Activated naive CD8-positive, alpha-beta T cell treated with anti-CD3 and anti-CD28 coated beads, Interleukin-2, amount 10 ng/mL, durations not matched to agents 7 days and 5 days (primary cell): ENCODE measurements at places on chromosomes 13 and 19. TPM values are rescaled to one million over a fixed set of nuclear protein-coding genes. Genes with fewer than 3 reads are reported as not detected.

The MEGF8 gene
- total RNA-seq = 9.3 TPM

DNA sequence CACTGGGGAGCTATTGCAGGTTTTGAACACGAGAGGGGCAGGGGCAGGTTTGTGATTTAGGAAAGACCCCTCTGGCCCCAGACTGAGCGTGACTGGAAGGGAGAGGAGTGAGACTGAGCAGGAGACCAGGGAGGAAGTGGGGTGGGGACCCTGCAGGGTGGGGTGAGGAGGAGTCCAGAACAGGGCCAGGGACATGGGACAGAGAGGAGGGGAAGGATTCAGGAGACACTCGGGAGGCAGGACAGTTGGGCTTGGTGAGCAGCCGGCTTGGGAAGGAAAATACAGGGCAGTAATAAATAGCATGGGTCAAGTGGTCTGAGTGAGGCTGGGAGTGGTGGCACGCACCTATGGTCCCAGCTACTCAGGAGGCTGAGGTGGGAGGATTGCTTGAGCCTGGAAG is 9.4 kb downstream of the FOSB start:
- H3K27ac ChIP-seq = peak overlapping the region; percentile 58
- peak overlapping the region; percentile 68 for H3K4me3 ChIP-seq
- peaks cover 27% of the 10 kb centered on the region for H3K4me1 ChIP-seq
- DNase-seq = no peak
- H3K36me3 ChIP-seq = no peaks in the 10 kb centered on the region
- peaks cover 37% of the 10 kb centered on the region for H3K27me3 ChIP-seq

The FAM83E gene
- total RNA-seq = 3.6 TPM

DNA sequence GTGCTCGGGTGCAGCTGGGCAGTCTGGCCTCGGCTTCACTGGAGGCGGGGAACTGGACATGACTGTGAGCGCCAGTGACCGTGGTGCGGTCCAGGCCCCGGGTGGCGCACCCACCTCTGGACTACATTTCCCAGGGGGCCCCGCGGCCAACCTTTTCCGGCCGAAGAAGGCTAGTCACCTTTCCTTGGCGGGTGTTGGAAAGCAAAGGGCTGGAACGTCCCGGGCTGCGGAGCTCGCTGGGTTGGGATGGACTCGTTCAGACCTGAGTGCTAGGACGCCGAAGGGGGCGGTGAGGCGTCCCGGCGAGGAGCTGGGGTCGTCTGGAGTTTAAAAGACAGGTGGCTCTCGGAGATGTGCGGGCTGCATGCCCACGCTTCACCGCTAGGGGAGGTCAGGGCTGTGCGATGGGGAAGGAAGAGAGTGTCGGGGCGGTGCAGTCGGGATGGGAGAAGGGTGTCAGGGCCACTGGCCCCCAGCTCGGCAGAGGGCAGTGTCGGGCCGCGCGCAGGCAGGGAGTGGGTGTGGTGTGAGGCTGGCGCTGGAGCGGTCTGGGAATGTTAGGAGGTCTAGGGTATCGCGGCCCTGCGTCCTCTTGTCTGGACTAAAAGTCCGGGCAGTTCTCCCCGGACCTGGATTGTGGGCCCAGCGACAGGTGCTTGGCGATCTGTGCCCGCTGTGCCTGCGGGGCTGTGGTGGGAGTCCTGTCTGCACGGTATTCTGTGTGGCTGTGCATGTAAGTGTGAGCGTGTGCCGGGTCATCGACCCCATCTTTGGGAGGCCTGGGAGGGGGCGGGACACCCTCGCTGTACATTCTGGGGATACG is 57.1 kb downstream of the ZNF568 start:
- peak overlapping the region; percentile 92 for H3K27ac ChIP-seq
- H3K4me1 ChIP-seq = peaks cover 11% of the 10 kb centered on the region
- DNase-seq = peak; percentile 83

DNA sequence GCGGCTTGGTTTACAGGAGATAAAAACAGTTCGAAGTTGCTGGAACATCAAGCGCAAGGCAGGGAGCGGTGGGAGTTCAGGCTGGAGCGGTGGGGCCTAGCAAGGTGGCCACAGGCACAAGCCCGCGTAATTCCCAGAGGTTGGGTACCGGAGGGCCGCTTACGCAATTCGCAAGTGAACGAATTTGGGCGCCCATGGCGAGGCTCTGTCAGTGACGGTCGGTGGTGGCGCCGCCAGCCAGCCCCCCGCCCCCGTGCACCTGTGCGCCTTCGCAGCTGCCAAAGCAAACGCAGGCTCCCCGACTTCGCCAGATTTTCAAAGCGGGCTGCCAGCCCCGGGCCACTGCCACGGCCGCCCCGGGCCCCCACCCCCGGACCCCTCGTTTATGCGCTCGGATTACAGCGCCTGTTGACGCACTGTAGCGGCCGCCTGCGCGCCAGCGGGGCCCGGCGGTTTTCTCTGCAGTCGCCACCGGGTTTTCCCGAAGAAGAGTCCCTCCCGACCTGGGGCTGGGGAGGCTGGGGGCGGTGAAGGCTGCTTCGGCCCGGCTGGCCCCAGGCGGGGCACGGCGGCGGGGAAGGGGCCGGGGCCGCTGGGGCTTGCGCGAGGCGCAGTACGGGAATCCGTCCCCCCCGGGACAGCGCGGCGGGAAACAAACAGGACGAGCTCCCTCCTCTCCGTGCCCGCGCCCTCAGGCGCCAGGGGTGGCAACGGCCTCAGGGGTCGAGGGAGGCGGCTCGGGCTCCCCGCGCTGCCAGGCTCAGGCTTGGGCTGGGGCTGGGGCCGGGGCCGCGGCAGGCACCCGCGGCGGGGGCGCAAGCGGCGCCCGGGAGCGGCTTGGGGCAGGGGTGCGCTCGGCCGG is 709 bp downstream of the N4BP2L1 start:
- peak; percentile 73 for DNase-seq
- no peaks in the 10 kb centered on the region for H3K27me3 ChIP-seq
- peaks cover 44% of the 10 kb centered on the region for H3K4me1 ChIP-seq

The PSG11 gene
- not detected for total RNA-seq
